ENCODE measurements at places on chromosomes 5 and 9.

DNA sequence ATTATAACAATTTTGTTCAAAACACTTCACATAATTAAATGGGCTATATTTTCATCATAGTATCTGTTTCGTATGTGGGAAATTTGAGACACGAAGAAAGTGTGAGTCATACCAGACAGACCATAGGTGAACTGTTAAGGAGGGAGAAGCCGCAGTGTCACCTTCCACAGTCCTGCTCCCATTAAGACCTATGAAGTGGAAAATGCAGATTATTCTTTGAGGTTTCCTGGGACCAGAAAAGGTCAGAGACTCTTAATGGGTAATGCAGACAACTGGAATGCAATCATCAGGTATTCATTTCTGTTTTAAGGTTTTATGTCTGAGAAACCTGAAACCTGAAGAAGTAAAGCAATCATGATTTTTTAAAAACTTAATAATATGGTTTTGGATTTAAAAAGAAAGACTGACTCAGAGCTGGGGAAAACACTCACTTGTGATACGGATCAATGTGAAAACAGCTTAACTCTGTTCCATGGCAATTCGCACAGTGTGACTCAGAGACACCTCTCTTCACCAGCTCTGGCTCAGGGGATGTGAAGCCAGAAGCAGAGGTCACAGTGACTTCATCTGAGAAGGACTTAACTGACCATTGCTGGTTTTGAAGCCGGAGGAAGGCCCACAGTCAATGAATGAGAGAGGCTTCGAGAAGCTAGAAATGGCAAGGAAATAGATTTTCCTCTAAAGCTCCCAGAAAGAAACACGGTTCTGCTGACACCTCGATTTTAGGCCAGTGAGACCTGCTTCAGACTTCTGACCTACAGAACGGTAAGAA lies 17.2 kb upstream of the GCNT1 start:
- DNase-seq = peak; percentile 17

DNA sequence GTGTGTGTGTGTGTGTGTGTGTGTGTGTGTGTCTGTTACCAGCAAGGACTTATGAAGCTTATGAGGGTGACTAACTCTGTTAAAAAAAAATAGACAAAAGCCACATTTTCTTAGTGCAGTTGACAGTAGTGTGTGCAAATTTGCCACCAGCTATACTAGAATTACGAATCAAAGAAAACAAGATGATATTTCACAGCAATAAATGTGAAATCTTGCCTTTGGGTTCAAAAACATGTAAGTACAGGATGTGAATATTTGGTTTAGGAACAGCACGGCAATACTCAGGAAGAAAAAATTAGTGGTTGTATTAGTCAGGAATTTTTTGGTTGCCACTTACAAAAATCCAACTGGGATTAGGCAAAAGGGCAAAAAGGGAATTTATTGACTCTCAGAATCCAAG lies 117.4 kb downstream of the NPR3 start:
- no peak for DNase-seq

GRCh38 chr5:116097301-116097700 lies 12.5 kb downstream of the COMMD10 start:
- DNase-seq = no peak

DNA sequence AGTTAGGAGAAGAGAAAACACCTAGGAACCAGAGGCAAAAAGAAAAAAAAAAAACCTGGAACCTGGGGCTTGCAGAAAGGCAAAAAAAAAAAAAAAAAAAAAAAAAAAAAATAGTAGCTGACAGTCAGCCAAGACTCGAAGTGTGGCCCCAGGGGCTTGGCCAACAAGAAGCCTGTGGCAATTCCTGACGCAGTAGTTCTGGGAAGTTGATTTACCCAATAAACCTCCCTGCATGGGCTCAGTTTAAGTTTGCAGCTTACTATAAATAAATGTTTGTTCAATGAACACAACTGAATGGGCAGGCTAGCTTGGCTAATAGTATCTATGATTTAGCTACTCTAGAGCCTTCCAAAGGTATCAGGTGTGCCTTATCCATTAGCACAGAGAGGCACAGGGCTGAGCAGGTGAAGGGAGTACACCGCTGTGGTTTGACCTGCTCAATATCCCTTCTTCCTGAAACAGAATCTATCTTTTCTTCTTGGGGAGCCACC lies 21.3 kb upstream of the GLRX start:
- no peak for DNase-seq

GRCh38 chr9:69476016-69476415 lies 151.0 kb downstream of the ENTREP1 start:
- no peak for DNase-seq

GRCh38 chr5:74767579-74767913 lies 497 bp downstream of the NSA2 start:
- DNase-seq = peak; percentile 15

Measured in iPS-NIHi11 (cell line).